ENCODE measurements at places on chromosomes 5 and 9.

DNA sequence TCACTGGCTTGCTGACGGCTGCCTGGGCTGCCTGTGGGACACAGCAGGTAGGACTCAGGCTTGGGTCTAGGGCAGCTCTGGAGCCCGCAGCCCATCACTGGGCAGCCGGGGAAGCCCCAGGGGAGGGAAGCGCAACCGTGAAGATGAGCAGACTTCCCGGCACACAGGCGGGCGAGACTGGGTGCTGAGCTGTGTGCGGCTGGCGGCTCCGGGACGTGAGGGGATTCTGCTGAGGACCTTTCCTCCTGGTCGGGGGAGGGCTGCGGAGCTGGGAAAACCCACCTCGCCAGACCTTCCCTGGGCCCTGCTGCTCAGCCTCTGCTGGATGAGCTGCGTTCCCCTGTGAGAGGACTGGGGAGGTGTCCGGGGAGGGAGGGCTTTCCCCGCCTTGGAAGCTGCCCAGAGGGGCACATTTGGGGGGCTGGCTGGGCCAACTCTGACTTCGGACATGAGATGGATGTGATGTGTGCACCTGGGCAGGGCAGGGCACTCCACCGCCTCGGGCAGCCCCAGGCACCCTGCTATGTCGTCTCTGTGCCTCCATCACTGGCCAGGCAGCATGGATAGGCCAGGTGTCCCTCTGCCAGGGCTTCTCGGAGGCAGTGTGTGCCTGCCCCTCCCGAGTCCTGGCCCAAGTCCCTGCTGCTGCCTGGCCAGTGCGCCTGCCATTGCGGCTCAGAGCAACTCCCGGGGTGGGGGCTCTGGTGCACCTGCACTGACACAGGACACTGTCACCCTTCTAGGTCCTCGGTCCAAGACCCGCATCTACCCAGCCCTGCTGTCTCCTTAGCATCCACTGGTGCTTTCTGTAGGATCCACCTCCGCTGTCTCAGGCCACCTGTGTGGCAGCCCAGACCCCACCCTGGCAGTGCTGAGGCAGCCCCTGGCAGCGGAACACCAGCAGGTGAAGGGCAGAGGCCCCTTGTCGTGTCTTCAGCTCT lies 66.4 kb downstream of the COL5A1 start:
- no peak for DNase-seq

- DNase-seq: no peak
Measured at GRCh38 chr9:13001989-13002580, 227.3 kb downstream of the LURAP1L start.

DNA sequence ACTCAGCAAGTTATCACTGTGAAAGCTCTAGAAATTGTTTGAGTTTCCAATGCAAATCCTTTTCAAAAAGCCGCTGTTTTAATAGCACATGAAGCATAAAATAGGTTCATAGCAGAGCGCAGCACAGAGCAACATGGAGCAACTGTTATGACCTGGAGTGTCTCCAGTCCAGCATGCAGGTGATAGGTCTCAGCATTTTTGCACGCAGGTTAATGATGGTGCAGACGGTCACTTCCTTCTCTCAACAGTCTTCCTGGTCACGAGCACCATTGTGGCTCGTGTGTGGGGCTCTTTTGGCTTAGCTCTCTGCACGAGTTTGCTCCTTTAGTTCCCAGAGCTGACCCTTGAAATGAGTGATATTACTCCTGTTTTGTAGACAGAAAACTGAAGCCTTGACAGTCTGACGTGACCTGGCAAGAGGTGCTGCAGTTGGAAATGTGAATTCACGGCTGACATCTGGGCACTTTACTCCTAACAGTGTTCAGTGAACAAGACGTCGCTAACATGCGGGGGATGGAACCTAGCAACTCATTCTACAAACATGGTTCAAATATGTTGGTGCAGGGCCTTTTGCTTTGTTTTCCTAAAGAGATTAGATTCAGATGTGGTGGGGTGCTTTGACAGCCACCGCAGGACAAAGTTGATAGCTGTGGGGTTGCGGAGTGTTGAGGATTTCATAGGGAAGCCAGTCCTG lies 10.0 kb downstream of the TENT4A start:
- no peak for DNase-seq

- DNase-seq: no peak
Measured at GRCh38 chr9:82810915-82811314, 252.0 kb downstream of the RASEF start.

- DNase-seq: peak; percentile 9
Measured at GRCh38 chr9:93830012-93830596, 125.1 kb downstream of the BARX1 start.

DNA sequence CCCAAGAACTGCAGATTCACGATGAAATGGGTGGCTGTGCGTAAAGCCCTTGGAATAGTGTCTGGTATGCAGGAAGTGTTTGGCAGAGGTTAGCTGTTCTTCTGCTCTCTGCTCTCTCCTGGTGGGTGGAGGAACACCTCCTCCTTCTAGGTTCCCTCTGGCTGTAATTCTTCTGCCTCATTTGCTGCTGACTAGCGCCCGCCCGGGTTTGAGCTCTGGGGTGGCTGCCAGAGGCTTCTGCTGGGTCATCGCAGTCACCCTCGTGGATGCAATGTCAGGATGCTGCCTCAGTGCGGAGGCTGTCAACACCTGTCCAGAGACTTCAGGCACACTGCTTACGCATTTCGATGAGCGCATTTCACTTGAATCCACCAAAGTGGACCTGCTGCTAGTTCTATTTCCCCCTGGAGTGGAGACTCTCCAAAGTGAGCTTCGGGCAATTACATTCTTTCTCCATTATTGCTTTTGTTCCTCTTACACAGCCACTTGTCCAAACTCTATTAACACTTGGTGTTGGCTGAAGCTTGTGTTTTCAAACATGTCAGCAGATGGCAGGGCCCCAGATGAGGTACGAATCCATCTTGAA lies 11.7 kb downstream of the DOCK2 start:
- DNase-seq: no peak

- DNase-seq: no peak
Measured at GRCh38 chr5:16625096-16625495, 8.3 kb upstream of the RETREG1 start.

- no peak for DNase-seq
Measured at GRCh38 chr9:89878687-89879086, 273.9 kb downstream of the GADD45G start.

GRCh38 chr9:91948101-91948596 lies 1.9 kb downstream of the ROR2 start:
- no peak for DNase-seq

GRCh38 chr9:79221084-79221483 lies 350.7 kb upstream of the TLE4 start:
- no peak for DNase-seq

DNA sequence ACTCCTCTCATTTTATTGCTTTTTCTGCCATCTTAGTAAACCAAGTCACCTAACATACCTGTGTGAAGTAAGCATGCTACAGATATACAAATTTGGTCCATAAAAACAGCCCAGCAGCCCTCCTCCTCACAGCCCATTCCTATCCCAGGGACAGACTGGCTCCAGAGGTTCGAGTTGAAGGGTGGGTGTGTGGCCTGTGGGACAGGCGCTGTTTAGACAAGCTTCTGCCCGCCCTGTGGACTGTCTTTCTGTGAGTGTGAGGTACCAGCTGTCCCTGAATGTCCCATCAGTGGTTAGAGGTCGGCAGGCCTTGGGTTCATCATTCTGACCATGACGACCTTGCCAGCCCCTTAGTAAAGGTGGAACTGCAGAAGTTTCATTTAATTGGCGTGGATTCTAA lies 82.0 kb downstream of the WNK2 start:
- no peak for DNase-seq

DNA sequence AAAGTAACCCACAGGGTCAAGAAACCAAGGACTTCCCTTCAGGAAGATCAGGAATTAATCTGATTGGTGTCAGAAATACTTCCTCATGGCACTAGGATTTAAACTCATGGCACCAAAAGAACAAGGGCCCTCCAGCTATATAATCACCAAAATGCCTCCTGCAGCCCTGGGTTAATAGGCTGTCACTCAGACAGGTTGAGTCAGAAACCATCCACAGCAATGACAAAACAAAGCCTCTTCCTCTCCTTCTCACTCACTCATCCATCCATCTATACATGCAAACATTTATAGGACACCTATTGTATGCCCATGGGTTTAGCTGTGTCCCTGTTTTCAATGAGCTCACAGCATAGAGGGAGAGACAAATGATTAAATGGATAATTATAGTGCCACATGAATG lies 62.5 kb upstream of the SPOCK1 start:
- DNase-seq: no peak

GRCh38 chr9:104868687-104869404 lies 59.1 kb downstream of the ABCA1 start:
- no peak for DNase-seq

DNA sequence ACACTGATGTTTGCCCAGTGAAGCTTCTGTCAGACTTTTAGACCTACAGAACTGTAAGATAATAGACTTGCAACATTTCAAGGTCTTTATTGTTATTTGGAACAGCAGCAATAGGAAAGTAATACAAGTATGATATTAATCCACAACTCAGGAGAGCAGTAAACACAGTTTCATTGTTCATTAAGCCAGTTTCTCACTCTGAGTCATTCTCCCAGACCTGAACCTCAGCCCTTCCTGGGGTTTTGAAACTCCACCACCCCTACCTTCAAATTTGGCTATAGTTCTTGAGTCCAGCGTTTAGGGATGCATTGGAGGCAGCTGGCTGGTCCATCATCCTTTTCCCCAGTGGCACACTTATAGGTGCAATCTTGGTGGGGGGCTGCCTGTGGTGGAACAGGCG lies 203.2 kb downstream of the RAB3C start:
- no peak for DNase-seq

GRCh38 chr9:134949681-134950385 lies 32.1 kb upstream of the FCN1 start:
- no peak for DNase-seq

DNA sequence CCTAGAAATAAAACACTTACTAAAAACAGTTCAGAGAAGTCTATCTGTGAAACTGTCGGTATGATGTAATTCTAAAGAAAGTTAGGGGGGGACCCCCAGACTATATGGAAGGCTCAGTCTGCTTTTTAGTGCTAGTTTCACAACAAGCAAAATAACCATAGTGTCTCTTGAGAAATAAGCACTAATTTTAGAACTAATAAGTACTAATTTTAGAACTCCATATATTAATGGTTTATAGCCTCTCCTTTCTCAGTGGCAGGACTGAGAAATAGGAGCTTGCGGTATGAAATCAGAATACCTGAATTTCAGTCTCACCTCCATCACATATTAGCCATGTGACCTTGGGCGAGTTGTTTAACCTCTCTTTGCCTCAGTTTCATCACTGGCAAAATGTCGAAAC lies 1.4 kb upstream of the PHF24 start:
- DNase-seq: no peak

GRCh38 chr9:35954942-35955546 lies 2.9 kb downstream of the OR2S2 start:
- DNase-seq: peak; percentile 70

DNA sequence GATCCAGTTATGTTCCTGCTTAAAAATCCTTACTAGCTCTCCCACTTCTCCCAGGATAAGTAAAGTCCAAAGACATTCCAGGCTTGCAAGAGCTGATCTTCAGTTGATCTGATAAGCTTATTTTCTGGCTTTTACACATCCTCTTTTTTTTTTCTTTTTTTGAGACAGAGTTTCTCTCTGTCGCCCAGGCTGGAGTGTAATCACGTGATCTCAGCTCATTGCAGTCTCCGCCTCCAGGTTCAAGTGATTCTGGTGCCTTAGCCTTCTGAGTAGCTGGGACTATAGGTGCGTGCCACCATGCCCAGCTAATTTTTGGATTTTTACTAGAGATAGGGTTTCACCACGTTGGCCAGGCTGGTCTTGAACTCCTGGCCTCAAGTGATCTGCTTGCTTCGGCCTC lies 37.3 kb upstream of the PTPN3 start:
- DNase-seq: no peak

- DNase-seq: no peak
Measured at GRCh38 chr5:158423623-158424200, 564.8 kb upstream of the CLINT1 start.

DNA sequence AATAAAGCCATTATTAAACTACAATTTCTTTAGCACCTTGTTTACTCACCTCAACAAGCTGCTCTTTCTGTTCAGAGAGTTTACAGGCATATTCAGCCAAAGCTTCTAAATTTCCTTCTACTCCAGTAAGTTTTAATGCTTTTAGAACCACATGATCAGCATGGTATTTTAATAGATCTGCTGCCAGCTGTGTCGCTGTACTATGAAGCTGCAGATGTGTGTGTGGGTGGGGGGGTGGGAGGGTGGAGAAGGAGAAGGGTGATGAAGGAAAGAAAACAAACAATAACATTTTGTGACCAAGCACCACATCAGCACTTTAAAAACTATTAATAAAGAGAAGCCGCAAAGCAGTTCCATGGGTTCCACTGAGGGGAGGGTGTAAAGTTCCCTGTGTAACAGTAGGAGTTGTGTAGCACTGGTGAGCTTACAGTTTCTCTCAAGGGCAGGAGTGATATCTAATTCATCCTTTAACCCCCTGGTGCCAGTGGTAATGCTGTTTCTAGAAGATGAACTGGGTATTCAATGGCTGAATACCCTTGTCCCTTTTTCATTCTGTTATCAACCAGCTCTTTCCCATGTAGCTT lies 38.5 kb downstream of the ABITRAM start:
- no peak for DNase-seq

DNA sequence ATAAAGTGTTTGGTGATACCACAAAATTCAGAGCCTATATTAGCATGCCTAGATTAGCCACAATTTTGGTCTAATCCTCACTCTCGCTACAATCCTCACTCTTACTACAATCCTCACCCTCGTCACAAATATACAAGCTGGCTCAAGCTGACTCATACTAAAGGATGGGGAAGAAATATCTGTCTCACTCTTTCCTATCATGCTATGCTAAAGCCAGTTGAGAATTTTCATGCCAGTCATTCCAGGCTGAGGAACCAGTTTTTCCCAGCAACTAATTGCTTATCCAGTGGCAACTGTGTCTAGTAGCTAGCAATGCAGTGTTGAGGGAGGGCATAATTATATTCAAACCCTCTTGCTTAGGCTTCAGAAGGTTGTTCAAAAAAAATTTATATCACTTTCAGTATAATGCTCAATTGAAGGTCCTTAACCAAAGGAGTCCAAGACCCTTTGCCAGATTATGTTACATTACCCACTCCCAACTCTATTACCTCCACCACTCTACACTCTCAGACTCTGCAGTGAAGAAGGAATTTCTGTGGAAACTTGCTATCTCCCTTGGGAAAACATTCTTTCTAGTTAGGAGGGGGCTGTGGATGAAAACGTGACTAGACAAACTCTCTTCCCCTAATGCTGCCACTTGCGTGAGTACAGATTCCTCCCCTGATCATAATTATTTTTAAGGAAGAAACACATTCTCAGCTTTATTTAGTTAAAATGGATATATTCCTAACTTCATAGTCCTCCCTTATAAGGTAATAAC lies 810.3 kb upstream of the ACO1 start:
- DNase-seq: no peak
